Common myeloid progenitor, CD34-positive (primary cell): ENCODE measurements at places on chromosomes 12 and 14.

GRCh38 chr12:109892748-109893147 lies 7.3 kb upstream of the TCHP start:
- no peaks in the 10 kb centered on the region for H3K27me3 ChIP-seq
- peak; percentile 33 for DNase-seq
- H3K27ac ChIP-seq, result no peak overlapping the region

GRCh38 chr12:118376089-118377020 lies at the start of gene SUDS3:
Gene SUDS3, plus strand, starts transcription at chr12:118376555. Its CDS starts 137 bp downstream, at chr12:118376692.
- peaks cover 14% of the 10 kb centered on the region for H3K36me3 ChIP-seq
- peaks cover 30% of the 10 kb centered on the region for H3K4me1 ChIP-seq
- peak; percentile 86 for DNase-seq
- H3K27me3 ChIP-seq, result no peaks in the 10 kb centered on the region

DNA sequence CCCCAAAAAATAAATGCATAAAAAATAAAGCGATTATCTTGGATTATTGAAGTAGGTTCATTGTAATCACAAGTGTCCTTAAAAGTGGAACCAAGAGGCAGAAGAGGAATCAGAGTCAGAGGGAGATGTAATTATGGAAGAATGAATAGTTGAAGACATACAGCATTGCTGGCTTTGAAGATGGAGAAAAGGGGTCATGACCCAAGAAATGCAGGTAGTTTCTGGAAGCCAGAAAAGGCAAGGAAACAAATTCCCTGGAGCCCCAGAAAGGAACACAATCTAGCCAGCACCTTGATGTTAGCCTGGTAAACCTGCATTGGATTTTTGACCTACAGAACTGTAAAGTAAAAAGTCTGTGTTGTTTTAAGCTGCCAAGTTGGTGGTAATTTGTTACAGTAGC lies 57.5 kb upstream of the PTGR2 start:
- H3K4me3 ChIP-seq, result no peak overlapping the region
- H3K27ac ChIP-seq, result no peak overlapping the region
- H3K27me3 ChIP-seq, result no peaks in the 10 kb centered on the region
- DNase-seq, result no peak

DNA sequence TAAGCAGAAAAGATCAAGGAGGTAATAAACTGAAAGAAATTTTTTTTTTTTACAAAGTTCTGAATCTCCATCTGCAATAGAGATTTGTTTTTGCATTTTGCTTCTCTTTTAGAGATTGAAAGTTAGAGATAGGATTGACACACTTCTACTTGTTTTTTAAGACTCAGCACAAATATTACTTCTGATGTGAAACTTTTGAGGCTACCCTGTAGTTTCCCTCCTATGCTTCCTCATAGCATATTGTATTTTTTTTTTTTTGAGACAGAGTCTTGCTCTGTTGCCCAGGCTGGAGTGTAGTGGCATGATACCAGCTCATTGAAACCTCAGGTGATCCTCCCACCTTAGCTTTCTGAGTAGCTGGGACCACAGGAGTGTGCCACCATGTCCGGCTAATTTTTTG lies 32.1 kb upstream of the SGPP1 start:
- H3K27me3 ChIP-seq, result no peaks in the 10 kb centered on the region
- H3K36me3 ChIP-seq, result no peaks in the 10 kb centered on the region

DNA sequence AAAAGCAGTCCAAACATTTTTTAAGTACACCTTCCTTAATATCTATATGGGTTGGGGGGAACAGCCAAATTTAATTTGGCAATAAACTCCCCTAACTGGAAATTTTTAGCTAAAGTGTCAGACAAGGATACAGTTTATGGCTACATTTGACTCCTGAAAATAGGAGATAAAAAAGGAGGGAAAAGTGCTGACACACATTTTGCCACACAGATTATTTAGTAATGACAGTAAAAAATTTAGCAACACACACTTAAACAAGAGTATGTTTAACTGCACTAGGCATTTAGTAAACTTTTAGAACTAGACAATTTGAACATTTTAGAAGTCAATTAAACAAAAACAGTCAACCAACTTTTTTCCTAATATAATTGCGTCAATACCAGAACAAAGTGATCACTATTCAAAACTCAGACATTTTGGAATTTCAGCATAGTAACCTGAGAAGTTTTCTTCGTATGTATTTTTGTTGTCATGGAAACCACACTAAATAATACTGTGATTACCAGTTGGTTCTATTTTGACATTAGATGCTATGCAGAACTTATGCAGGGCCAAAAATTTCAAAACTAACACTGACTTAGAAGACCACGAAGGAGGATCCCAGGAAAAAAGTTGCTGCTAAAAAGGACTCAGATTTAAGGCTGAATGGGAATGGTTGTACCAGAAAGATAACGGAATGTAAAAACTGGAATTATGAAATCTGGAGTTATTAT lies 13.4 kb downstream of the GMFB start:
- H3K36me3 ChIP-seq, result peaks cover 13% of the 10 kb centered on the region
- DNase-seq, result peak; percentile 27
- no peaks in the 10 kb centered on the region for H3K27me3 ChIP-seq
- H3K27ac ChIP-seq, result no peak overlapping the region

DNA sequence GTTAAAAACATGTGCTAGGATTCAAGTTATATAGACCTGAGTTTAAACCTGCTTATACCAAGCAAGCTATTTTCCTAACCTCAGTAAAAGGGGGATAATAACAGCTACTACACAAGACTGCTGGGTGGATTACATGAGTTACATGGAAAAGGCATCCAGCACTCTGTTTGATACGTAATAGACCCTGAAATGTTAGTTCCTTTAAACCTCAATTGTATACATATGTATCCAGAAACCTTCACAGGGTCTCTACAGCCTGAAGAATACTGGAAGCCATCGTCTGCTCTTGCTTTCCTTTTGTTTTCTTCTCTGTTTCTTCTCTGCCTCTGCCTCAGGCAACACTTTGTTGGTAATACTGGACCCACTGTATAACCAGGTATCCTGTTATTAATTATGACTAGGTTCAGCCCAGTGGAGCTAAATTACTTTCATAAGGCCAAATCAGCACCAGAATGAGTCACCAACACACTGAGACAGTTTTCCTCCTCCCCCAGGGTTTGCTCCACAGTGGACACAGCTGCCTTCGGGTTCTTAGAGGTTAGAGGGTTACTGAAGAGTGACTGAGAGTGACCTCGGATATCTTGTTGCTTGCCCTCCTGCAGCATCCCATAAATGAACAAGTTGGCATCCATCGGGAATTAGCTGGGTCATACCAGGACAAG lies 127.1 kb downstream of the CAPZA3 start:
- H3K27ac ChIP-seq, result no peak overlapping the region
- no peaks in the 10 kb centered on the region for H3K27me3 ChIP-seq
- H3K4me1 ChIP-seq, result peaks cover 4% of the 10 kb centered on the region
- H3K36me3 ChIP-seq, result no peaks in the 10 kb centered on the region

DNA sequence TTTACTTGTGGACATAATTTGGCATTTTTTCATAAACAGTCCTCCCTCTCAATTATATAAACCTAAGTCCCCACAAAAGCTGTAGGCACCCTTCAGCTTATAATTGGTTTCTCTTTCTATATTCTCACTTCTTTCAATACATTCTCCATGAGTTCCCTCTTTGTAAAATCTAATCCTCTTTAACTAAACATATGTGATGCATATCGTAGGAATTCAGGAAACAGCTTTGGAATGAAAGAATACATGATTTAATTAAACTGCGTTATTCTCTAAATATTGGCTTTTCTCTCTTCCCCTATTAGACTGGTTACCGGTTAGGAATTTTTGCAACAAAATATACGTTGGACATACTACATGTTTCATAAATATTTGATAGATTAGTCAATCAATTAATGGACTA lies 1122.6 kb downstream of the FLRT2 start:
- no peak overlapping the region for H3K4me3 ChIP-seq
- no peaks in the 10 kb centered on the region for H3K4me1 ChIP-seq
- no peak overlapping the region for H3K27ac ChIP-seq
- no peak for DNase-seq

DNA sequence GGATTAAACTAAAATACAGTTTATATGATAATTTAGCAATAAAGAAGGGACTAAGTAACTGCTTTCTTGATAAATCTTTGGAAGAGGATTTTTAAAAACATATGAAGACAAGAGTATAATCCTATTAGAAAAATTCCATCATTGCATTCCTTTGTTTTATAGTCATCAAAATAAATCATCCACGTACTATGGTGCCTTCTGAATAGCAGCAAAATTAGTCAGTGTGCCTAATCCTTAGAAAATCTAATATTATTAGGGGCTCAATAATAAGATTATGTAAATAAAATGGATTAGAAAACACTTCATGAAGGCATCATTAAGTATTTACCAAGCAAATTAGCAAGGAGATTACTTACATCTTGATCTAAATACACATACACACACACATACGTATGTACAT lies 102.1 kb downstream of the KCNH5 start:
- H3K36me3 ChIP-seq, result no peaks in the 10 kb centered on the region
- H3K27ac ChIP-seq, result no peak overlapping the region
- no peaks in the 10 kb centered on the region for H3K27me3 ChIP-seq
- H3K4me1 ChIP-seq, result no peaks in the 10 kb centered on the region
- no peak overlapping the region for H3K4me3 ChIP-seq

- H3K4me3 ChIP-seq, result no peak overlapping the region
- no peak overlapping the region for H3K27ac ChIP-seq
- H3K36me3 ChIP-seq, result no peaks in the 10 kb centered on the region
- DNase-seq, result no peak
- no peaks in the 10 kb centered on the region for H3K4me1 ChIP-seq
- H3K27me3 ChIP-seq, result no peaks in the 10 kb centered on the region
Observed at GRCh38 chr12:114123108-114123507, 157.0 kb upstream of the RBM19 start.

GRCh38 chr14:105151084-105151837 lies 17.3 kb downstream of the JAG2 start:
- H3K27me3 ChIP-seq, result no peaks in the 10 kb centered on the region
- no peak overlapping the region for H3K27ac ChIP-seq
- H3K36me3 ChIP-seq, result no peaks in the 10 kb centered on the region

- no peaks in the 10 kb centered on the region for H3K27me3 ChIP-seq
- H3K36me3 ChIP-seq, result no peaks in the 10 kb centered on the region
- no peak for DNase-seq
- no peak overlapping the region for H3K4me3 ChIP-seq
- no peaks in the 10 kb centered on the region for H3K4me1 ChIP-seq
Observed at GRCh38 chr12:19829100-19829853, 390.0 kb downstream of the AEBP2 start.

DNA sequence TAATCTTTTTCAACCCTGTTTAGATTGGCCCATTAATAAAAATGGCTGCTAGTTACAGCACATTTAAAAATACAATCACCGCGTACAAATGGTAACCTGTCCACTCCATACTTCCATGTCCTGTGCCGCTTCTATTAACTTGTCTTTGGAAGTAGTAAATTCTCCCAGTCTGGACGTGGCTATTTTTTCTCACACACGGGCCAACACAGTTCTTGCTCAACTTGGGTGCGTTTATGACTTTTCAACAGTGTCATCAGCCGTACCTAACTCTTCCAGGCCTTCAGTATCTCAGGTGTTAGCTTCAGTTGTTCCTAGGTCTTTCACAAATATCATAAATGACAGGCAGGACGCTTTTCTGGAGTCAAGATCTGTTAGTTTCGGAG lies 475 bp upstream of the PCNX1 start:
- peaks cover 26% of the 10 kb centered on the region for H3K4me1 ChIP-seq
- peak overlapping the region; percentile 84 for H3K27ac ChIP-seq
- peak overlapping the region; percentile 89 for H3K4me3 ChIP-seq

DNA sequence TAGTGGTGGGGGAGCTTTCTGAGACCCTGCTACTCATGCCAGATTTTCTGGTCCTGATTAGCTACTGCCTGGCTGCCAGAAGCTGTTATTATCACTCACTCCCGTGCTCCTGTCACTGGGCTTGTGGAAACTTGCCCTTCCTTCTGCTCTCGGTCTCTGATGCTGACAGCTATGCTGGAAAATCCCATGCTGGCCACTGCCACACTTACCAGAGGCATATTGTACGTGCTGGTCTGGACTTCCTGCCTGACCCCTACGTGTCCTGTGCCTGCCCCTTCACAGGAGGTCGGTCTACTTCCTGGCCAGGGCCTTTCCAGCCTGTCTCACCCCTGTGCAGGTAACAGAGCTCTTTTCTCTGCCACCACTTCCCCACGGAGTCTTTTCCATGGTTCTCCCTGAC lies 149.4 kb upstream of the PLEKHG7 start:
- H3K27ac ChIP-seq, result no peak overlapping the region
- no peaks in the 10 kb centered on the region for H3K27me3 ChIP-seq
- H3K36me3 ChIP-seq, result no peaks in the 10 kb centered on the region

DNA sequence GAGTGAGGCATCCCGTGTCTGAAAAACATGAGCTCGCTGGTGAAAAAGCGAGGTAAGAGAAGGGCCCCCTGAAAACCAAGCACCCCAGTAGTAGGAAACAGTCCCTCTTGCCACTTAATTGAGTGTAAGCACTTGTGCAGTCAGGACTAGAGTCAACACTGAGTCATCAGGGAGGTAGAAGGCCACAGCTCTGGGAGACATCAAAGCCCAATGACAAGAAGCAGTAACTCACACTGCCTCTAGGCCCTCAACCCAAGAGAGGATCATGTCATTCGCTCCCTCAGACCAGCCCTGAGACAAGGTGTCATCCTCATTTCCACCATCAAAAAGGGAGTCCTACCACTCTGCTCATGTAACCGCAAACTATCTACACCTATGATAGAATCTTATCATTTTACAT lies 17.8 kb downstream of the POMT2 start:
- peaks cover 12% of the 10 kb centered on the region for H3K36me3 ChIP-seq
- no peak overlapping the region for H3K27ac ChIP-seq
- H3K27me3 ChIP-seq, result no peaks in the 10 kb centered on the region
- peaks cover 7% of the 10 kb centered on the region for H3K4me1 ChIP-seq
- no peak overlapping the region for H3K4me3 ChIP-seq

GRCh38 chr14:92927349-92928257 lies 4.7 kb downstream of the CHGA start:
- H3K4me3 ChIP-seq, result no peak overlapping the region
- peaks cover 2% of the 10 kb centered on the region for H3K27me3 ChIP-seq
- peaks cover 4% of the 10 kb centered on the region for H3K4me1 ChIP-seq
- no peak overlapping the region for H3K27ac ChIP-seq
- no peak for DNase-seq

GRCh38 chr12:81221681-81222080 lies 143.8 kb downstream of the ACSS3 start:
- no peaks in the 10 kb centered on the region for H3K4me1 ChIP-seq
- H3K36me3 ChIP-seq, result no peaks in the 10 kb centered on the region
- H3K27ac ChIP-seq, result no peak overlapping the region
- DNase-seq, result no peak
